ENCODE measurements at places on chromosomes 5 and 9.

DNA sequence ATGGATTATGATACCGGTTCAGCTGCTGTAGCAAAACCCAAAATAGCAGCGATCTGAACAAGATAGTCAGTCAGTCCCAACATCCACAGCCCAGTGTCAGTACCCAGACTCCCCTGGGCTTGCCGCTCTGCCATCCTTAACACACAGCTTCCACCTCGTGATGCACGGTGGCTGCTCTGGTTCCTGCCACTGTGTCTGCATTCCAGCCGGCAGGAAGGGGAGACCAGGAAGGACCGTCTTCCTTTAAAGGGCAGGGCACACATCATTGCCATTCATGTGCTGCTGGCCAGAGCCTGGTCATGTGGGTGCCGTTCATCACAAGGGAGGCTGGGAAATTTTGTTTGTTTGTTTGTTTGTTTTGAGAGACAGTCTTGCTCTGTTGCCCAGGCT, 131.0 kb upstream of the IER5L start:
- DNase-seq = no peak

DNA sequence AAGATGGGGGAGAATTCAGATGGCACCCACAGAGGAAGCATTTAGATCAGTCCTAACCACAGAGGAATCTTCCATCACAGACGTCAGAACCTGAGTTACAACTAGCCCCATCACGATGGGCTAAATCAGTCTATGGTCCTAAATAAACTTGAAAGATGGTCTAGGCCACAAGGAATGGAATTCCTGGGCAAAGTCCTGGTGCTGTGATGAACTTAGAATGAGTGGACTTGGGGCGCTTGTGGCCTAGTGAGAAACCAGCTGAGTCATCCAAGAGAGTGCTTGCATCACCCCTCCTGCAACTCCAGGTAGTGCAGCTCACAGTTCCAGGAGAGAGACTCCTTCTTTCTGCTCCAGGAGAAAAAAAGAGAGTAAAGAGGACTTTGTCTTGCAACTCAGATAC, 722.9 kb upstream of the RGMB start:
- peak; percentile 47 for DNase-seq

DNA sequence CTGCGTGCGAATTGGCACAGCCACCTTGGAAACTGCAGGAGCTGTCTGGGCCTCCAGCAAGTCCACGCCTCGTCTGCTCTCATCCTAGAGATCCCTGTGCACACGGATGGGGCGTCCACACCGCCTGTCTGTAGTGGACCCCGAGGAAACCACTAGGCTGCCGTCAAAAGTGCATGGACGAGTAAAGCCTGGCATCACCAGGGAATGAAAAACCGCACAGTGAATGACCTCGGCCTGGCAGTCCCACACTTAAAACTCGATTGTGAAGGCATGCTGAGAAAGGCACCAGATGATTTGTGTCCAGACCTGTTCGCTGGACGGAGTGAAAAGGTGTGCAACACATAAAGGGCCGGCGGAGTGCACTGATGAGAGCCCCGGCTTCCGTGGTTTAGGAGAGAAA, 50.8 kb downstream of the MRPL36 start:
- DNase-seq = no peak

GRCh38 chr9:136617746-136618579, 44.8 kb upstream of the EGFL7 start:
- no peak for DNase-seq

GRCh38 chr9:89408628-89409101, 89.2 kb downstream of the SEMA4D start:
- DNase-seq = no peak

GRCh38 chr5:61440086-61440485, 108.0 kb downstream of the ZSWIM6 start:
- DNase-seq = no peak

DNA sequence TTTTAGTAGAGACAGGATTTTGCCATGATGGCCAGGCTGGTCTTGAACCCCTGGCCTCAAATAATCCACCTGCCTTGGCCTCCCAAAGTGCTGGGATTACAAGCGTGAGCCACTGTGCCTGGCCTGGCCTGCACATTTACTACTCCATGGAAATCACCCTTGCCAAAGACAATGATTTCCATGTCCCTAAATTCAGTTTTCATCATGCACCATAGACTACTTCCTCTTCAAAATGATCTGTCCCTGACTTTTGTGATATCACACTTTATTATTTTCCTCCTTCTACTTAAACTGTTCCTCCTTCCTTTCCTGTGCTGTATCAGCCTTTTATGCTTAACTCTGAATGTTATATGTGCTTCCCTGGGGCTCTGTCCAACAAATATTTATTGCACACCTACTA, 20.3 kb downstream of the SLC28A3 start:
- no peak for DNase-seq

DNA sequence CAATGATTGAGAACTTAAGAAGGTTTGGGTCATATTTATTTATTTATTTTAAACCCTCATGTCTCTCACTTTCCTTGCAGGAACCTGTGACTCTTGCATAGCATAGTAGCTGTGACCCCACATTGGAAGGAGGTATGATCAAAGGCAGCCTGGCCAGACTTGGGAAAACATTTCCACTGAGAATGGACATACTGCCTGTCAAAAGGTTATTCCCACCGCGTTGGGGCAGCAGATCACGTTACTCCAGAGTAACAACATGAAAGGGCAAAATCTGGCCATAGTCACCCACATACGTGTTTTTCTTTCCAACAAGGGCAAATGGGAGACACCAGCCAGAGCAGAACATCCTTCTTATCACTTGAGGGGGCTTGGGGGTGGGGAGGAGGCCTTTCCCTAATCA, 95.7 kb downstream of the ARL15 start:
- peak; percentile 3 for DNase-seq

DNA sequence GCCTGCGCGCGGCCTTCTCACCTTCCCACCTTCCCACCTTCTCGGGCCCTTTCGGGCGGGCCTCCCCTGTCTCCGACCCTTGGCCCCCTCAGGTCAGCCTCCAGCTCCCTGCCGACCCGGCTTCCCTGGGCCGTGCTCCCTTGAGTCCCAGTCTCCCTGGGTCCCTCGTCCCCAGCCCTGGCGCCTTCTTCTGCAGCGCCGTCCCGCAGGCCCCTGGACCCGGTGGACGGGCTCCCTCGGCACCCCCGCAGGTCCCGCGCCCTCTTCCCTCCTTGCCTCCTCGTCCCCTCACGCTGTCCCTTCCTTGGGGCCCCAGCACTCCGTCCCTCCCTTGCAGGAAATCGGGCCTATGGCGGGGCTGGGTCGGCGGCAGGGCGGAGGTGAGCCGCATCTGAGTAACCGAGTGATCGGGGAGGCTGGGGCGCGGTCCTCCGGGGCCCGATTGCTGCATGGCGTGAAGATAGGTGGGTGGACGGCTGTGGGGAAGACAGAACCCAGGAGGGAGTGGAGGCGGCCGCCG, 7.6 kb downstream of the ARPC5L start:
- DNase-seq = no peak

DNA sequence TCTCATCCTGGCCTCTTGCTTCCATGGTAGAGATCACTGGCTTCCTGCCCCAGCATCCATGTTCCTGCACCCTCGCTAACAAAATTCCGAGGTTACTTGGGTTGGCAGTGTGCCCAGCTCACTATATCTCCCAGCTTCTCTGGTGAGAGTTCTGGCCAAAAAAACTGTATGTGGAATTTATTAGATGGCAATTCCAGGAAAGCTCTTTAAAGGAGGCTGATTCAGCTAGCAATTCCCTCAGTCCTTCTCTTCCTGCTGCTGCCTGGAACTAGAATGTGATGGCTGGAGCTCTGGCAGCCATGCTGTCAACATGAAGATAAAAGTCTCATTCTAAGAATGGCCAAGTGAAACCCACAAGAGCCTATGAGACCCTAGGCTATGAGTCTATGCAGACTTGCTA, 88.8 kb downstream of the SECISBP2 start:
- no peak for DNase-seq

- DNase-seq = no peak
Observed at GRCh38 chr5:15757619-15758018, 257.6 kb downstream of the FBXL7 start.

DNA sequence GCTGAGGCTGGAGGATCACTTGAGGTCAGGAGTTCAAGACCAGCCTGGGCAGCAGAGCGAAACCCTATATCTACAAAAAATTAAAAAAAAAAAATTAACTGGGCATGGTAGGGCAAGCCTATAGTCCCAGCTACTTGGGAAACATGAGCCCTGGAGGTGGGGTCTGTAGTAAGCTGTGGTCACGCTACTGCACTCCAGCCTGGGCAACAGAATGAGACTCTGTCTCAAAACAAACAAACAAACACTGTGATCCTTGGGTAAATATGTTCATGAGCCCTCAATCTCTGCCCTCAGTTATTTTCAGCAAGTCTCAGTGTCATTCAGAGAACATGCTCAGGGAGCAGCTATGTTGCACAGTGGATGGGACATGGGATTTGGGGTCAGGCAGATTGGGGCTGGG, 76.2 kb downstream of the PTTG1 start:
- no peak for DNase-seq

DNA sequence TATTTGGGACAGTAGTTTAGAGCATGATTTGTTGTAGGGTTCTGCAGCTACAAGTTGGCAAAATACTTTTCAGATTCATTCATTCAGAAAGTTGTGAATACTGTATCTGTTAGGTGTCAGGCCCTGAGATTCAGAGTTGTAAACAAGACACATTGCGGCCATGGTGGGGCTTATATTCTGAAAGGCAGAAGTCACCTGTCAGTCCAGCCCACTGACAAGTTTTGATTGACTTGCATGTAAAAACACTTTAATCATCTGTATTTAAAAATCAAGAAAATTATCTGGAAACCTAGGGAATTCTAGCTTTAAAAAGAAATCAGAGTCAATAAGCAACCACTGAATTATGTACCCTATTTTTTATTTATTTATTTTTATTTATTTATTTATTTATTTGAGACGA, 13.0 kb downstream of the LARP1 start:
- no peak for DNase-seq

DNA sequence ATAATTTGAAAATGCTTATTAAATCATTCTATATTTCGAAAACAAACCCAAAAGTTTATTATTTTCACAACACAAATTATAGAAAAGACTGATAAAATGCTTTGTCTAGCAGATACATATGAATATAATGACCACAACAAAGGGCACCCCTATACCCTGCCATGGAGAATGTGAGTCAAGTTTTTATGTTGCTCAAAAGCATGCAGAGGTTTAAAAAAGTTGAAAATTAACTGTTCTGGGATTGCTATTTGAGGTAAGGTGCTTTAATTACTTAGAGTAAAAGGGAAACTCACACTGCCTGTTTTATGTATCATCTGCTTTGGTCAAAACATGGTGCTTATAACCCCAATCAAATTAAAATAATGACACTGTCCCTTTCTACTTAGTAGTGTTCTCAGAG, 41.0 kb downstream of the MLANA start:
- no peak for DNase-seq
